ENCODE measurements at places on chromosomes 1 and 21.

- no peak for DNase-seq
Observed at GRCh38 chr1:7410156-7410555, 360.9 kb upstream of the VAMP3 start.

GRCh38 chr1:203507759-203508158 lies 13.8 kb downstream of the OPTC start:
- no peak for DNase-seq

DNA sequence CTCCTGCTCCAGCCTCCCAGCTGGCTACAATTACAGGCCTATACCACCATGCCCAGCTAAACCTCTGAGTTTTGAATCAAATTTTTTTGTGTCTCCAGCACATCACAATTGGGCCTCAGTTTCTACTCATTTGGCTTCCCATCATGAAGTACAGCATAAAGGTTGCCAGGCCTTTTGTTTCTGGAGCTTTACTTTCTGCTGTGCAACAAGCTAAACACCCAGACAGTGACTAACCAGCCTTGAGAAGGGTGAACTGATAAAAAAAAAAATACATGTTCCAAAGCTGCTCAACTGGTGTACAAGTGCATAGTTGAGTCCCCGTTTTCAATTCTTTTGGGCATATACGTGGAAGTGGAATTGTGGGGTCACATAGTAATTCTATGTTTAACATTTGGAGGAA lies 25.1 kb downstream of the TIAM1 start:
- peak; percentile 44 for DNase-seq

DNA sequence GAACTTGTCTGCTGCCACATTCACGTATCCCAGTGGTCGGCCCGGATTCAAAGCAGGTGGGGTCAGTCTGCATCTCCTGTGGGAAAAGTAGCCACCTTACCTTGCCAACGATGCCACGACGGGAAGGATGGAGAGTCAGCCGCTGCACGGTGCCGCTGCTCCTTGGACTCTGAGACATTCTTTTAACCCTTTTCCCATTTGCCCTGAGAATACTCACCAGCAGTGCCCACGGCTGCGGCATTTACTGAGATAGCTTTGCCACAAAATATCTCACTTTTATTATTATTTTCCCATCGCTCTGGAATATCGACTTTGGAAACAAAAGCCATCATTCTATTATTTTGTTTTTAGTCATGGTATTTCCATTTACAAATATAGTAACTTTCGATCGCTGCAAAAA lies 15.3 kb upstream of the TTC34 start:
- no peak for DNase-seq

DNA sequence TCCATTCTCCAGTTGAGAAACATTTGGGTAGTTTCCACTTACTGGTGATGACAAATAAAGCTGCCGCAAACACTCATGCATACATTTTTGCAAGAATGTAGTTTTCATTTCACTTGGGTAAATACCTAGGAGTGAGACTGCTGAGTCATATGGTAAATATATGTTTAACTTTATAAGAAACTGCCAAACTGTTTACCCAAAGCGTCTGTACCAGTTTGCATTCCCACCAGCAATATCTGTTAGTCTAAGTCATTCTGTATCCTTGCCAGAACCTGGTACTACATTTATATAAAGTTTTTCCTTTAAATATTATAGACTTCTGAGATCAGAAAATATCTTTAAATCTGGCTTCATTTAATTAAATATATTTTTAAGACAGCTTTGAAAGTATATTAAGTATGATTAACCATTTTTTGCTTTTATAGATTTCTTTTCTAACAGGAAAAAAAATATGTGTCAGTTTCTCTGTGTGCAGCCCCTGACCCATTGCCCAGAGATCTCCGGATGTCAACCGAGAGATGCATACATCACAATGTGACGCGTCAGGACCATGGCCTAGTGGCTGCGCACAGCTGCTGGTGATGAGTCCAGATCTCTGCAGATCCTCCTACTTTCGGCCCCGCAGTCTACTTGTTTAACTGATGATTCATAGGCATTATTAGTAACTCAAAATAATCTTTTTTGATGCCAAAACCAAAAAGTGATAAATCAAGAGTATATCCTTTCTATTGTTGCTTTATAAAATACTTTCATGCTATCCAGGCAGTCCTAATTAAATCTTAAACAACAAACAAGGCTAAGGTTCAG lies 227.1 kb upstream of the MAP1LC3C start:
- DNase-seq: no peak

DNA sequence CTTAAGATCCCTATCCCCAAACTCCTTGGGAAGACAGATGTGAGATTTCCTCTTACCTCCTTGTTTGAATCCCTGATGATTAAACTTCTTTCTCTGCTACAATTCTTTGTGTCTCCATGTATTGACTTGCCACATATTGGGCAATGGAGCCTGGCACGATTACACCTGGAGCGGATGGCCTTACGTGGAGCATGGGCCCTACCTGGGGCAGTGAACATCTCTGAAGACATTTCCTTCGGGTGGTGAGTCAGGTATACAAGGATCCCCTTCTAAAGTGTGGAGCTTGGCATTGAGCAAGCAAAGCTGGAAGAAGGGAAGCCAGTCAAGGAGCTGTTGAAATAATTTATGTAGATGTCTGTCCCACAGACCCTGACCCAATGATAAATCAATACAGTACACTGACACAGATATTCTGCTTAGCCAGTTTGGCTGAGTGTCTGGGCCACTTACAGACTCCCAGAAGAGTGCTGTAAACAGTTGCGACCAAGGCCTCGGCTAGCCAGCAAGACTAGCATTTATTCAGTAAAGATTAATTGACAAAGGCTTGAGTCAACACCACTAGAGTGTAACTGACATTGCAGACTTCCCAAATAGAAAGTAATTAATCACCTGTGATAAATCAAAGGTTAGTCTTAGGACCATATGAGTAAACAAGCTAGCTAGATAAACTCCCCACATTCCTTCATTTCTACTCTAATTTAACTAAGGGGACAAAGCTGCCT lies 83.1 kb upstream of the KCNK1 start:
- no peak for DNase-seq

Data from choroid plexus epithelial cell (primary cell).